ENCODE measurements at places on chromosomes 7 and 10.

- DNase-seq = no peak
Measured at GRCh38 chr10:36534471-36535002, 590.9 kb upstream of the ANKRD30A start.

DNA sequence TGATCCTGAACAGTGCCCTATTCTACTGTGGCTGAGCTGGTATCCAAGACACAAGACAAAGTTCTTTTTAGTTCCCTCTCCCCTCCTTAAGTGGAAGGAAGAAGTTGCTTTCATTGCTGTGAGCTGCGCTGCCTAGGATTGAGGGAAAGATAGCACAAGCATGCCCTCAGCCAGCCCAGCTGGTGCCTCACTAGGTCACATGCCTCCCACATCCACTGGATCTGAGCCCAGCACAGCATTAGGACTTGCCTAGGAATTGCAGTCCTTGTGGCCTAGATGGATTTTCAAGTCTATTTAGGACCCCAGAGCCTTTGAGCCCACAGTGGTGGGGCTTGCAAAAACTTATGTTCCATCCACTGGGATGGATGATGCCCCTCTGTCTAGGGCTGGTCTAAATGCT, 214.2 kb downstream of the ZNF248 start:
- DNase-seq = no peak

DNA sequence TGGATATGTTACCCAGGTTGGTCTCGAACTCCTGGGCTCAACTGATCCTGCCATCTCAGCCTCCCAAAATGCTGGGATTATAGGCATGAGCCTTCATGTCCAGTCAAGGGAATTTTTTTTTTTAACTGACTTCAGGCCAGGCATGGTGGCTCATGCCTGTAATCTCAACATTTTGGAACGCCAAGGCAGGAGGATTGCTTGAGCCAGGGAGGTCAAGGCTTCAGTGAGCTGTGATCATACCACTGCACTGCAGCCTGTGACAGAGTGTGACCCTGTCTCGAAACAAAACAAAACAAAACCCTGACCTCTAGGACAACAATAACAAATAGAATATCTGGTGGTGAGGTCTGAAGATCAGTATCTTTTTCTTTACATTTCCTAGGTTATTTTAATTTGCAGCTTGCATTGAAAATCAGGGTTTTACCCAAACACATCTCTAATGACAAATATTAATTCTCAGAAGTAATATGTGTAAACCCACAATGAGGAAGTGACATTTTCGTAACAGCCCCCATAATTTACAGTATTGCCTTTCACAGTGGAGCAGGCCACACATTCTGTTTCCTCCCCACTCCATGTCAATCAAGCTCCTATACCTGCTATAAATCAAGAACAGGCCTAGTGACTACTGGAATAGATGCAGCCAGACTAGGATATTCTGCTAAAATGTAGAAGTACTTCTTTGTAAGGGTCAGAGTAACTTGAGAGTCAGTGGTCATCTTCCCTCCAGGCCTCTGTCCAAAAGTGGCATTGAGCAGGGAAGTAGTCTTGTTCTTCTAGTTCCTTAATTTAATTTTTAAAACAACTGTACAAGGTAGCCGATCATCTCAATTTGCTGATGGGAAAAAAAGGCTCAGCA, 43.3 kb upstream of the ECHDC3 start:
- DNase-seq = no peak

DNA sequence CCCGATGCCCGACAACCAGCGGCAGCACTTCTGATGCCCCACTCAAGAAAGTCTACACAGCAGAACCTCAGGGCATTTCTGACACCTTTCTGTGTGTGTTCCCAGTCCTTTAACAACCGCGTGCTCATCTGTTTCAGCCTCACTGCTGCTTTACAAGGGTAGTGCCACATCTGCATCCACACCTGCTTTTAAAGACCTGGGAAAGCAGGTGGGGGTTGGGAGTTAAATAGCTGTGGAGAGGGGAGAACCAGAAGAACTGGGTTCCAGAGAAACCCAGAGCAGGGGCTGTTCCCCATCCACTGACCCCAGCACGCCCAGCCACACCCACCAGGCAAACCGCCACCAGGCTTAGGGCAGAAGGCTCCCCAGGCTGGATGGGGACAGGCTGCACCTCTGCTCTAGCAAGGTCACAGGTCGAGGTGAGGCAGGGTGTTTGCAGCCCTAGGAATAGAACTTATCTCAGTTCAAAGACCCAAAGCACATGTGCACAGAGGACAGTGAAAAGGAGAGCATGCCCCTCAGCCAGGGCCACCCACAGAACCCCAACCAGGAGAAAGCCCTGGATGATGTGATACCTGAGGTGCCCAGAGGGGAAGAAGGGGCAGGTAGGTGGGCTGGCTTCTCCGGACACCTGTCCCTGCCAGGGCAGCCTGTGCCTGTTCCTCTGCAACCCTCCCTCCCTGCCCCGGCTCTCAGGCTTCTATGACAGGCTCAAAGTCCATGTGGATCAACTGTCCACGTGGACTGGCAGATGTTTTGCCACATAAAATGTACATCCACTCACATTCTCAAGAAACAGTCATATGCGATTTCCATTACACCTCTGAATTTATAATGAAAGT, 51.3 kb downstream of the COBL start:
- no peak for DNase-seq

- no peak for DNase-seq
Measured at GRCh38 chr7:1229956-1230355, 2.7 kb upstream of the UNCX start.

- no peak for DNase-seq
Measured at GRCh38 chr7:64807731-64808365, 13.6 kb downstream of the ZNF138 start.

GRCh38 chr7:157900011-157900410, 563.2 kb downstream of the DNAJB6 start:
- no peak for DNase-seq

GRCh38 chr7:84735011-84735410, 451.8 kb downstream of the SEMA3D start:
- no peak for DNase-seq

DNA sequence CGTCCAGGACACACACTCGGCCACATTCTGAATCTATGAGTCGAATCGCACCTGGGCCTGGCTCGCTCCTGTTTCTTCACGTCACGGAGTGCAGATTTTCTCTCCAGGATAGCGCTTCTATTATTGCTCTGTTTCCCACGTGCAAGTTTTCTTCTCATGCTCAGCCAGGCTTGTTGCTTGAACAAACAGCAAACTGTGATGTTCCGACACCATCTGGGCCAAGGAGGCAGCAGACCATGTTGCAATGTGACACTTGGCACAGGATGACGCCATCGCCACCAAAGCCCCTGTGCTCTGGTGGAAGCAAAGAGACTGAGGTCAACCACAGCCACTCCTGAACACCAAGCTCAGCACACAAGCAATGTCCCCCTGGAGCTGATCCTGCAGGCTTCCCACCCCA, 507.1 kb upstream of the ADARB2 start:
- DNase-seq = no peak

- no peak for DNase-seq
Measured at GRCh38 chr7:19066170-19066569, 51.3 kb downstream of the TWIST1 start.

GRCh38 chr7:102186306-102186705, 100.4 kb upstream of the SH2B2 start:
- DNase-seq = no peak

DNA sequence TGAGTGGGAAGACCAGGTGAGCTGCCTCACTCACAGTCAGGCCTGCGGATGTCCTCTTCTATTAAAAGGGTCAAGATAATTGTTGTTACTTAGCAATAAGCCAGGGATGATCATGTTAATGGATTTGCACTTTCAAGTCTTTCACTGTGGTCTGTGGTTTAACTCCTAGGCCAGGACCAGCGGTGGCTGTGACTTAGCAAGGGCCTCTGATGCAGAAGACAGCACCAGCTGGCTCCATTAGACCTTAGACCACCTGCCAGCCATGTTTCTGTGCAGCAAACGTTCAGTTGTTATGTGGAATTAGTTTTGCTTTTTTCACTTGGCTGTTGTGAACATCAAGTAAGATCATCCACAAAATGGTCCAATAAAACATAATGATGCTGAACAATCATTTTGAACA, 537.3 kb downstream of the TNS3 start:
- DNase-seq = no peak

DNA sequence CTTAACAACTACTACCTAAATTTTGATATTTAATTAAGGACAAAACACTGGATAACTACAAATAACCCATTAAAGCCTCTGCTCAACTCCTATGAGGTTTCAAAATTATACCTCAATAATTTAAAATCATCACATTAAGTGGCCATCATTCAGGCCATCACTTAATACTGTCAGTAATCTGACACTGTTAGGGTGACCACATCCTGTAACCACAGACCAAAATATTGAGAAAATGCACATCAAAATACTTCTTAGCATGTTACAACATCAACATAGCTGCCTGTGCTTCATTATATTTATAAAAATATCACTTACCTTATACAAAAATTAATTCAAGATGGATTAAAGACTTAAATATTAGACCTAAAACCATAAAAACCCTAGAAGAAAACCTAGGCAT, 23.3 kb downstream of the SEM1 start:
- DNase-seq = no peak

- no peak for DNase-seq
Measured at GRCh38 chr7:105990141-105990540, 27.1 kb downstream of the CDHR3 start.

GRCh38 chr10:104435822-104436221, 82.2 kb downstream of the CFAP58 start:
- no peak for DNase-seq

DNA sequence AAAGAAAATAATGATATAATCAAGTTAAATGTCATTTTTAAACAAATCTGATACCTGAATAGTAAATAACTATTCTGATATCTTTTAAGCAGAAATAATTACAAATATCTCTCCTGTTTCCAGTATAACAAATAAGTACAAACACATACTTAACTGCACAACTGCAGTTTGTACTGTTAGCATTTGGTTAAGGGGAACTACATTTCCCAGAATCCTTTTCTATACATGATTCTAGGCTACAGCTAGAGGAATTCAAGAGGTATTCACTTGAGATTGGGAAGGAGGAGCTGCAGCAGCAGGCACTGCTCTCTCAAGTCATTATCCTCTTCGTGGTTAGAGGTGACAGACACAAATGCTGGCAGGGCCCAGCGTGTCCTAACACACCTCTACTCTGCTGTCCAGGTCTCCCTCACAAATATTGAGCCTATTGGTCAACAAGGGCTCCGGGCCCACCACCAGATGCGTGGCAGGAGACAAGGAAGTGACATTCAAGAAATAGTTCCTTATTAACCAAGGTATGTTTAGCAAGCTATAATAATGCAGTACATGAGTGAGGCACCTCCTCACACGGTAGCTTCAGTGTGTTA, 255.1 kb upstream of the MKLN1 start:
- DNase-seq = peak; percentile 48

- peak; percentile 36 for DNase-seq
Measured at GRCh38 chr7:55533050-55533728, 39.1 kb downstream of the VOPP1 start.

DNA sequence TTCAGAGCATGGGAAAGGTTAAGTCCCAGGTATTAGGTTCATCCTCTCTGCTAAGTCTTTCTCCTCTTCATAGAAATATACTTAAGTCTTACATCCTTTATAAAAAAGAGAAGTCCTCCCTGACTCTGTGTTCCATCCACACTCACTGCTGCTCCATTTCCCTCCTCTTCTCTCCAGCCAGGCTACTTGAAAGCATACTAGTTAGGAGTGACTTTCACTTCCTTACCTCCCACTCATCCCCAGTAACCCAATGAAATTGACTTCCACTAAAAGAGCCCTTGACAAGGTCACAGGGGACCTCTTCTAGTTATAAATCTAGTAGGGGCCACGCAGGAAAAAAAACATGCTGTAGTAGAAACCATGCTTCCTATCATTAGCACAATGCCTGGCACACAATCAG, 133.1 kb upstream of the AGK start:
- no peak for DNase-seq

- no peak for DNase-seq
Measured at GRCh38 chr7:154848464-154848863, 154.5 kb downstream of the PAXIP1 start.
